Astrocyte (in vitro differentiated cells and primary cell): ENCODE measurements at places on chromosomes 7 and 10. TPM values are rescaled to one million over a fixed set of nuclear protein-coding genes. Genes with fewer than 3 reads are reported as not detected.

Gene DUSP5
- total RNA-seq = 35.0 and 36.4 TPM in 2 replicates

Gene SUMF2
- total RNA-seq = 87.8 and 96.0 TPM in 2 replicates

Gene FKBP14
- total RNA-seq = 100 and 123 TPM in 2 replicates

Gene PARG
- 36.4 and 37.7 TPM in 2 replicates for total RNA-seq

Gene CALN1
- total RNA-seq = not detected in 2 replicates

Gene NEBL
- total RNA-seq = 3.7 and 6.0 TPM in 2 replicates

DNA sequence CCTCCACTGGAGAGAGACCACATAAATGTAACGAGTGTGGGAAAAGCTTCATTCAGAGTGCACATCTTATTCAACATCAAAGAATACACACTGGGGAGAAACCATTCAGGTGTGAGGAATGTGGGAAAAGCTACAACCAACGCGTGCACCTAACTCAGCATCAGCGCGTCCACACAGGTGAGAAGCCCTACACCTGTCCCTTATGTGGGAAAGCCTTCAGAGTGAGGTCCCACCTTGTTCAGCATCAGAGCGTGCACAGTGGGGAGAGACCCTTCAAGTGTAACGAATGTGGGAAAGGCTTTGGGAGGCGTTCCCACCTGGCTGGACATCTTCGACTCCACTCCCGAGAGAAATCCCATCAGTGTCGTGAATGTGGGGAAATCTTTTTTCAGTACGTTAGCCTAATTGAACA is 20.6 kb downstream of the FAM200A start:
- peak; percentile 9 for DNase-seq

DNA sequence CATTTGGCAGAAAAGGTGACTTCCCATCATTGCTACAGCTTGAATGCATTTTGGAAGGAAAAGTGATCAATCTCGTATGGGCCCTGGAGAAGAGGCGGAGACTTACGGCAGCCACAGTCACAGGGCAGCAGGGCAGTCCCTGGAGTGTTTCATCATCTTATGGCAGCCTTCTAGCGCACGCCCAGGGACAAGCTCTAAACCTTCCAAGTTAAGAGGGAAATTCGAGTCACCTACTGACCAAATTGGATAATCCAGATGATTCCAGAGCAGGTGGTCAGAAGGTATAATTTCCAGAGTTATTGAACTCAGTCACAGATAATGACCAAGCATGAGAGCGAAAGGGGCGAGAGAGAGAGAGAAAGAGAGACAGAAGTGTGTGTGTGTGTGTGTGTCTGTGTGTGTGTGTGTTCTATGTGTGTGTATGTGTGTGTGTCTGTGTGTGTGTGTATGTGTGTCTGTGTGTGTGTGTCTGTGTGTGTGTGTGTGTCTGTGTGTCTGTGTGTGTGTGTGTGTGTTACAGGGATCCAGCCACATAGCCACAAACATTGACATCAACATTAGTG is 123.7 kb upstream of the ADAM12 start:
- DNase-seq = no peak

DNA sequence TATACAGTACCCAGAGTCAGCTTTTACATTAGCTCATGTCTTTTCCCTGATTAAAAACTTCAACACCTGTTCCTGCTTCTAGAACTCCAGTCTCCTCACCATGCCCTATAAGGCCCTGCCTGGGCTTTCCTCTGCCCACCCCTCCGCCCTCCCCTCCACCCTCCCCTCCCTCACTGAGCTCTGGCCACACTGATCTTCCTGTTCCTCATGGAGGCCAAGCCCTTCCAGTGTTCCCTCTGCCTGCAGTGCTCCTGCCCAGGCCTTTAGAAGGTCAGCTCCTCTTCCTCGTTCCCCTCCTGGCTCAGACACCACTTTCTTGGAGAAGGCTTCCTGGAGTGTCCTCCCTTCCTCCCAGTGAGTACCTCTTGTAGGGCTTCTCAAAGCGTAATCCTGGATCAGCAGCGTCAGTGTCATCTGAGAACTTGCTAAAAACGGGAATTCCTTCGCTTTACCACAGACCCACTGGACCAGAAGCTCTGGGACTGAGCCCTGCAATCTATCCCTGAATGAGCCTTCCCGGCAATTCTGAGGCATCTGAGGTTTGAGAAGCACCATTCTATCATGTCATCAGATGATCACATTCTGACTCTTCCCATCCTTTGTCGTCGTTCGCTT is 3.7 kb downstream of the PDZD7 start:
- no peak for DNase-seq

DNA sequence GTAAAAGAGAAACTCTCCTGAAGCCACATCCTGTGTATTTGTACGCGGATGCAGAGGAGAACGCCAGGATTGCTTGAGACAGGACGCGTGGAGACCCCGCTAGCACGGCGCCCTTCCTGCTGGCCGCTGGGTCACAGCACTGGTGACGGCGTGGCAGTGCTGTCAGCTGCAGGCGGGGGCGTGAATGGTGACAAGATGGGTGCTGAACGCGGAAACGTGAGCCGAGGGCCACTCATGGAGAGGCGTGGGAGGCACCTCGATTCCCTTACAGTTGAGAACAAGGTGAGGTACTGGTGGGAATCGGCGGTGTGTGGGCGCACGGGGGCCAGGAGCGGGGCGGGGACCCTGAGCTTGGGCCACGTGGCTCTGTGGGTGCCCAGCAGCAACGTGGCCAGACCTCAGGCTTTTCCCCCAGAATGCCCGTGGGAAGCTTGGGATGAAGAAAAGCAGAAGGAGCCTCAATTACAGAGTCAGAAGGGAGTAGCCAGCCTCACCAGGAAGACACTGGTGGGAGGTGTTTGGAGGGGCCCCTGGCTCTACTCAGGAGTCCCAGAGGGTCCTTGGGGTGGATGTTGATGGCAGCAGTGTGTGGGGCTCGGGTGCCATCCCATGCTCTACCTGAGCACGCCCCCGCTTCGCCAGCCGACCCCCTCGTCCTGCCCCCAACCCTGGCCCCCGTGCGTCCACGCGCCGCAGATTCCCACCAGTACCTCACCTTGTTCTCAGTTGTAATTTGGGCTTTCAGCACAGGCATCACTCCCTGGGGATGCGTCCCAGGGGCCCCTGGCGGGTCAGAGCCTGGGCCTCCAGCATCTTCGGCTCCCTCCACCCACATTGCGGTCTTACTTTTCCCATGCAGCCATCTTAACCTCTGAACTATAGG is 208.4 kb upstream of the TCERG1L start:
- DNase-seq = no peak

DNA sequence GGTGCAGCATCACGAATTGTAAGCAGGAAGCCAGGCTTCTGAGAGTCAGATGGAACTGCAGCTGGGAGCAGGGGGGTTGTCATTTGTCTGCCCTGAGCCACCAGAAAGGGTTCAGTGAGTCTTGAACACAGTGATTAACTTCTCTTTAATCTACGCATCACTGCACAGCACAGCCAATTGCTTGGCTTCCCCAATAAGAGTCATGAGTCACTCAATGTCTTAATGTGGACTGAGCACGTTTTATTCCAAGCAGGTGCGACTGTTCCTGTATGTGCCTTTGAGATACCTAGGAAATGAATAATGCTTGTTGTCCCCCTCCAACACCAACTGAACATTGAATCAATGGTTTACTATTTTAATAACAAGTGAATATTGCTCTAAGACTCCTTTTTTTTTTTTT is 26.0 kb upstream of the PLEKHA1 start:
- DNase-seq = peak; percentile 45

DNA sequence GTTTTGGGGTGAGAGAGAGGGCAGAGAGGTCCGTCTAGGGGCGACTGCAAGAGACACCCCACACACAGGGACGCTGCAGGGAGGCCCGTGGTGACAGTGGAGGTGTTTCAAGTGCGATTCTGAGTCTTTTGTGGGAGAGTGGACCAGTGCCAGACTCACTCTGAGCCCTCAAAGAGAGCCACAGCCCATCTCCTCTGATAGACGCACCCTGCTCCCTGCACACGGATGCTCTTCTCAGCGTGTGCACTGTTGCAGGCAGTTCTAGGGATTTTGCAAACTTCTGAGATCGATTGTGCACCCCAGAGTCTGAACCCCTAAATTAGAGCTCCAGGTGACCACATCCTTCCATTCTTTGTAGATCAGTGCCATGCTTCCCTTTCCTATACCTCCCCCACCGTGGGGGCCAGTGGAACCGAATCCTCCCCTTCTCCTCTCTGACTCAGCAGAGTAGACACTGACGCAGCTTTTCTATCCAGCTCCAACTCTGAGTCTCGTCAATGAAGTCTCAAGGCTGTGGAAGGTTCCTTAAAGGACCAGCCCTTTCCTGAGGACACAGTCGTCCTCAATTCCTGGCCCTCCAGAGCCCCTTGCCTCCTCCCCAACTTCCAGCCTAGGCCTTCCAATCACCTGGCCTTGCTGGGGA is 83.8 kb downstream of the TMEM130 start:
- peak; percentile 29 for DNase-seq
